Neural crest cell (in vitro differentiated cells): ENCODE measurements at places on chromosomes 5 and 9.

- peaks cover 60% of the 10 kb centered on the region for H3K4me1 ChIP-seq
- H3K27me3 ChIP-seq: peaks cover 7% of the 10 kb centered on the region
- no peaks in the 10 kb centered on the region for H3K36me3 ChIP-seq
- no peak overlapping the region for H3K4me3 ChIP-seq
- no peak overlapping the region for H3K27ac ChIP-seq
- no peak for DNase-seq
Observed at GRCh38 chr9:132485393-132485792, 75.4 kb downstream of the CFAP77 start.

GRCh38 chr9:13158986-13159385, 120.5 kb downstream of the MPDZ start:
- peaks cover 23% of the 10 kb centered on the region for H3K36me3 ChIP-seq
- no peak for DNase-seq
- no peaks in the 10 kb centered on the region for H3K27me3 ChIP-seq
- no peak overlapping the region for H3K4me3 ChIP-seq
- H3K27ac ChIP-seq: no peak overlapping the region

DNA sequence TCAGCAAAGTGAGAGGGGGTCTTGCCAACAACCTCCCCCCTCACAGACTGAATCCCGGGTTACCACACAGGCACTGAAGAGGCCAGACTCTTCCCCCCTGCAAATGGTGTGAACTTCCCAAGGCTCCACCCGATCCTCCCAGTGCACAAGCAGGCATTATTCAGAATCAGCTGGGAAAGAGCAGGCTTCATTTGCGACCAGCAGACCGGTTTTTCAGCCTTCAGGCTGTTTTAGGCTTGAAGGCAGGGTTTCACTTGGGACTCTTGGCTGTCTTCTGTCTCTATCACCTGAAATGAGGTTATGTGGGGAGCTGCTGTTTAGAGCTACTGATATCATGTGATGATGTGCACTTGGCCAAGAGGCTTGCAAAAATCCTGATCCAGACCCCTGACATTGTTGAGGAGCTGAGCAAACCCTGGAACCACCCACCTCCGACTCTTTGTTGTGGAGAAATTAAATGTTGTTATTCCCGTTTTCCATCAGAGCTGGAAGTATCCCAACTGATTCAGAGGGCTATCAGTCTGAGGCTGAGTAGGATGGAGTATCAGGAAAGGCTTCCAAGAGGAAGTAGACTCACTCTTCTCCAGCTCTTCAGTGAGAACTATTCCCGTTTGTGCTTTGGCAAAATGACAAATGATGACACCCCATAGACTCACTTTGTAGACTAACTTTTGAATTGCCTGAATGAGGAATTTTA, 63.3 kb upstream of the ZFR start:
- peaks cover 37% of the 10 kb centered on the region for H3K4me1 ChIP-seq
- H3K36me3 ChIP-seq: peaks cover 3% of the 10 kb centered on the region

- H3K4me3 ChIP-seq: no peak overlapping the region
- peak overlapping the region; percentile 73 for H3K27ac ChIP-seq
- no peak for DNase-seq
- no peaks in the 10 kb centered on the region for H3K27me3 ChIP-seq
- H3K36me3 ChIP-seq: peaks cover 5% of the 10 kb centered on the region
Observed at GRCh38 chr5:173001229-173001841, 17.8 kb downstream of the ATP6V0E1 start.
